ENCODE measurements at places on chromosomes 2 and 18.

- no peak for DNase-seq
These were observed 286.6 kb downstream of the AGAP1 start for GRCh38 chr2:235780401-235780800.

GRCh38 chr2:30796699-30797098, 10.5 kb downstream of the CAPN13 start:
- no peak for DNase-seq

DNA sequence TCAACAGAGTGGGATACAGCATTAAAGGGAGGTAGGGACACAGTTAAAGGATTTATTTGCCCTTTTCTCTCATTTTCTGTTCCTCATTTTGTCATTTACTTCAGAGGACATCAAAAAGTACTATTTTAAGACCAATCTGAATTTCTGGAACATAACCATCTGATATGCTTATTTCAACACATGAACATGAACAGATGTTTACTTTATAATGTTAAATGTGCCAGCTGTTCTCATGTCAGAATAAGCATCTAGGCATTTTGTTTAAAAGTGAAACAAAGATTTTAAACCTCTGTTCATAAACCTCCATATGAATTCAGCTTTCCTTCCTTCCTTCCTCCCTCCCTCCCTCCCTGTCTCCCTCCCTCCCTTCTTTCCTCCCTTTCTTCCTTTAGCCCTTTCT, 677.7 kb downstream of the CNTNAP5 start:
- no peak for DNase-seq

DNA sequence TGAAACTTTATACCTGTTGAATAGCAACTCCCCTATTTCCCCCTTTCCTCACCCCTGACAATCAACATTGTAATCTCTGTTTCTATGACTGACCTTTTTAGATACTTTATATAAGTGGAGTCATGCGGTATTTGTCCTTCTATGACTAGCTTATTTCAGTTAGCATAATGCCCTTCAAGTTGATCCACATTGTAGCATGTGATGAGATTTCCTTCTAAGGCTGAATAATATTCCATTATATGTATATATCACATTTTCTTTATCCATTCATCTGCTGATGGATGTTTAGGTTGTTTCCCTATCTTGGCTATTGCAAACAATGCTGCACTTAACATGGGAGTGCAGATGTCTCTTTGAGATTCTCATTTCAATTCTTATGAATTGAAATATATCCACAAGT, 9.5 kb downstream of the FASTKD2 start:
- DNase-seq: no peak

DNA sequence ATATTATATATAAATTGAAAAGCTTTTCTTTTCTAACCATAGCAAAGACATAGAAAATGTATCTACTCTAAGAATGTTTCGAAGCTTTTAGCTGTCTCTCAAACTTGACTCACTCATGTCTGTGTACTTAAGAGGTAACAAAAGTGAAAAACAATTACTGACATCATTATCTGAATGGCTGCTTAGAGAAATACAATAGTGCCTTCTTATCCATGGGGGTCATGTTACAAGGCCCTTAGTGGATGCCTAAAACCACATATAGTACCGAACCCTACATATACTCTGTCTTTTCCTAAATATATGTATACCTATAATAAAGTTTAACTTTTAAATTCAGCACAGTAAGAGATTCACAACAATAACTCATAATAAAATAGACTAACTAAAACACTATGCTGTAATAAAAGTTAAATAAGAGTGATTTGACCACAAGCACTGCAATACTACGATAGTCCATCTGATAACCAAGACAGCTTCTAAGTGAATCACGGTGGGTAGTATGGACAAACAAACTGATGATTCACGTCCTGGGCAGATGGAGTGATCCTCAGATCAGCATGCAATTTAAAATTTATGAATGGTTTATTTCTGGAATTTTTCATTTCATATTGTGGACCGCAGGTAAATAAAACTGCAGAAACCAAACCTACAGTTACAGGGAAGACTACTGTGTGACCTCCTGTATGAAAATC, 246.2 kb downstream of the XIRP2 start:
- no peak for DNase-seq

DNA sequence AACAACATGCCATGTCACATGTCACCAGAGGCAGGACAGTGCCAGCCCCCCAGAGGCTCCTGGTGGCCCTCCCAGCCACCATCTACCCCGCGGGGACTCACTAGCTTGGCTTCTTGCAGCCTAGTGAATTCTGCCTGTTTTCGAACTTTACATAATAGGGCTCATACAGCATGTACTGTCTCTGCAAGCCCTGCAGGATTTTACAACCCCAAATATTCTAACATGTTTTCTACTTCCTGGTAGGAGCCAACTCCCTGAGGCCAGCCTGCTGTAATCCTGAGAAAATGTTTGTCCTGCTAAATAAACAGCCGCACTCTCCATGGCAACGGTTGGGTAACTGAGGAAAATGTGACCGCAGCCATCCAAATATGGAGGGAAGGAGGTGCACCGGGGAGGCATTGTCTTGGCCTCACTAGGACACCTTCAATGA, 2.7 kb downstream of the PER2 start:
- DNase-seq: no peak
